Stimulated activated CD4-positive, alpha-beta T cell treated with anti-CD3 and anti-CD28 coated beads, TNF-alpha, amount 100 ng/mL, for 48 hours (primary cell): ENCODE measurements at places on chromosomes 3 and 15.

- DNase-seq, result no peak
Observed at GRCh38 chr3:68648494-68648893, 283.9 kb downstream of the TAFA4 start.

- DNase-seq, result no peak
Observed at GRCh38 chr3:39178553-39178952, 13.8 kb downstream of the XIRP1 start.

- DNase-seq, result no peak
Observed at GRCh38 chr15:97479957-97480356, 480.5 kb upstream of the ARRDC4 start.

DNA sequence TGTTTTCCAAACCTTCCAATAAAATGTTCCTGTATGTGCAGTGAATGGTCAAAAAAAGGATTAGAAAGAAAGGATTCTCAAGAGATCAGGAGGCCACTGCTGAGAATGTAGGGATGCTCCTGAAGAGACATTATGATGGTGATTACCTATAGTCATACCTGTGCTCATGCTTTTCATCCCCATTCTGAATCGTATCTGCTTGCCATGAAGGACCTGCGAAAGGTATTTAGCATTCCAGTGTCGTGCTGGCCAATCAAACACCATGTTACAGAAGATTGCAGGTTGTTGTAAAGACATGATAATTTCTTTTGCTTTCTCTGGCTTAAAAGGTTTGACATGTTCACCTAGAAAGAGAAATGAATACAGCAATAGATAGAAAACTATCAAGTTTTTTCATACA is 16.1 kb downstream of the HSPBAP1 start:
- no peak for DNase-seq

DNA sequence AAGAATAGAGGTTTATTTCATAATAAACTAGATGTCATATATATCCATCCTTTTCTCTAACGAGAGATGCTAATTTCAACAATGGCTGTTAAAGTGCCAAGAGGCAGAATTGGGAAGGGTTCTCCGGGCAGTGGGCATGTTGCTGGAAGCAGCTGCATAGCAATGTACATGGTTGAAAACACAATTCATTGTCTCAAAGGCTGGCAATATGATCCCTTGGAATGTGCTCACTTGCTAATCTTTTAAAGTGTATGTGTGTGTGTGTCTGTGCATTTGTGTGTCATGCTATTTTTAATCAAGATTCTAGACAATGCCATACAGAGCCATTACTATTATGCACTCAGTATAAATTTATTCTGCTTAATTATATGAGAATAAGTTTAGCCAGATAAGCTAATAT is 1020.3 kb downstream of the NAALADL2 start:
- no peak for DNase-seq

- DNase-seq, result no peak
Observed at GRCh38 chr3:138034918-138035317, 25.0 kb downstream of the CLDN18 start.

DNA sequence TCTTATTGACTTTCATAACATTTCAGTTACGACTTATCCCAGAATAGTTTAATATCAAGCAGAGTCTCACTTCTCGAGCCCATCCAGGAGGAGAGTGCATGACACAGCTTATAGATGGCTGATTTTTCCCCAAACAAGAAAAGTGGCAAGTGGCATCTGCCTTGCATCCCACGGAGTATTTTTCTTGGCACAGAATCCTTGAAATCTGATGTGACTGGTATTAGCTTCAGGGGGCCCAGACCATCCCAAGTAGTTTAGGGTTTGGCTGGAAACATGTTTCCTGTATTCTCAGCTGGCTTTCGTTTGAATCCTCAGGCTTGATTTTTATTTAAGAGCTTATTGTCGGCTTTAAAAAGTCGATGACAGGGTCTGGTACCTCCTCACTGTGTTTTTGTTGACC is 20.7 kb upstream of the FBXL22 start:
- DNase-seq, result no peak

DNA sequence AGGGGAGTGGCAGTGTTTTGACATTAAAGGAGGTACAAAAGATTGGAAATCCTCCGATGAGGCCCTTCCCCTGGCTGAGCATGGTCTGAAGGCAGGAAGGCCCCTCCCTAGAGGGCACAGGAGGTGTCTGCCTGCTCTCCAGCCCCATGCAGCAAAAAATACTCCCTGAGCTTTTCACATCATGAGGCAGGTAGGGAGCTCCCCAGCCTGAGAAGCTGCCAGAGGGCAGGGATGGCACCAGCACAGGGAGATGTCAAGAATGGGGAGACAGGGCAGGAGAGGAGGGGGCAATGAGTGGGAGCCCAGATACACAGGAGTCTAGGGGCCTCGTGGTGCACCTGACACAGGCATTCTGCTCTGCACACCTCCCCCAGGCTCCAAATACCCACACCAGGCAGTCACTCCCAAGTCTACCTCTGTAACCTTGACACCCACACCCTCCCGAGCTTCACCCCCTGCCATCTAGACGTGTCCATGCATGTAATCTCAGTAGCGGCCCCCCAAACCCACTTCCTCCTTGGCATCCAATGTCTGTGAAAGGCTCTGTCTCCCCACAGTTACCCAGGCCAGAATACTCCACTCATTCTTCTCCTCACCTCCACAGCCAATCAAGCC is 22.9 kb downstream of the GRAMD2A start:
- DNase-seq, result no peak

GRCh38 chr3:66036586-66037148 is 2.1 kb downstream of the MAGI1 start:
- DNase-seq, result no peak

- no peak for DNase-seq
Observed at GRCh38 chr15:77495838-77496596, 75.3 kb downstream of the HMG20A start.
